ENCODE measurements at places on chromosomes 7 and 10.
A peak's percentile ranks its signal among the peaks of the same experiment; 100 is the strongest.

DNA sequence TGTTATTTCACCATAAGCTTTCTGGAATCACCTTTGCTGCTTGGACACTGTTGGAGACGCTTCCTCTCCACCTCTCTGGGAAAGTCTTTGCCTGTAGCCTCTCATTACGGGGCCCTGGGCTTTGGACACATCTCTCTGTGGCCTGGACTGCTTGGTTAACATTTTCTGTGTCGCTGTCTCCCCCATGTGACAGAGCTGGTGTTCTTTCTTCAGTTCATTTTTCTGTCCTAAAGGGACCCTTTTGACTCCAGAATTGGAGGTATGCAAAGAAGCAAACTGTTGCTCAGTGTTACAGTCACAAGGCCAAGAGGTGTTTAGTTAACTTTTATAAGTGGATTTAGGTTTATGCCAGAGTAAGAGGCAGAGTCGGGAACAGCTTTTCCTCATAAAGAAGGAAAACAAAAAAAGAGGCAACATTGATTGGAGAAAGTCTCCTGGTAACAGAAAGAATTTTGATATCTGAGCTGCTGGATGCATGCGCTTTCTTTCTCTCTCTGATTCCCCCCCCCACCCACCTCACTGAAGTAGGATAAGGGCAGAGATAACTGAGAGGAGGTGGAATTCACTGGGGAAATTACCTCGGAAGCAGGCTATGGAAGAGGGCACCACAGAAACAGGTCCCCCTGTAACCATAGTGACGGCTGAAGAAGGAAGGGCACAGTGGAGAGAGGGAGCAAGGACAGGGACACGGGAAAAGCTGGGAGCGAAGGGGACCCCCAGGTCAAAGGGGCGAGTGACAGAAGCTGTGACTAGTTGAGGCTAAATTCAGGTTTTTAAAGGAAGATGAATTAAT, 57.8 kb downstream of the LGI1 start:
- DNase-seq = no peak

GRCh38 chr10:27658788-27659187, 86.8 kb downstream of the MKX start:
- DNase-seq = no peak

DNA sequence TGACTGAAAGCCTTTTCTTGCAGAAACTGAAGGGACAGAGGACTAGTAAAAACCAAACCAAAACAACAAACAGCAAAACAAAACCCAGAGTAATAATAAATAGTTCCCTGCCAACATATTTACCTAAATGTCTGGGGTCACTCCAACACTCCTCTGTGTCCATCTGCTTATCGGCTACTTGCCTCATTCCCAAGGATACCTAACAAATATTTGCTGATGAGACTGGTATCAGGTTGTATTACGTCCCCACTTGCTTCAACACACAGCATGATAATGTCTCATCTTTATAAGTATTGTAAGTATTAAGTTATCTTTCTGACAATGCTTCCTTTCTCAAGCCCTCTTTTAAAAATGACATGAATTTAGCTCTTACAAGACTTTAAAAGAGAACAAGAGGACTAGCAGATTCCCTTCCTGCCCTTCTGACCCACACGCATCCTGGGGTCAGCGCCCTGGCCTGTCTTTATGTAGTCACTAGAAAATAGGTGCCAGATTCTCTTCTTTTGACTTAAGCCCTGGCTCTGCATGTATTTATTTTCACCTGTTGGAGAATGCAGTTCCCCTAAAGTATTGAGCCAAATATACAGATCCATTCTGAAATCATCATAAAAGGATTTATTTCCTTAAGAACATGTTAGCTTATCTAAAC, 110.2 kb downstream of the SEM1 start:
- no peak for DNase-seq

GRCh38 chr10:119652361-119652730, 1.2 kb downstream of the BAG3 start:
- DNase-seq = no peak

- no peak for DNase-seq
These were observed 195.1 kb upstream of the WDR11 start for GRCh38 chr10:120656107-120656506.

GRCh38 chr7:100087055-100087750, 1.6 kb upstream of the COPS6 start:
- DNase-seq = no peak

GRCh38 chr10:28177944-28178637, 124.8 kb downstream of the MPP7 start:
- peak; percentile 16 for DNase-seq

- DNase-seq = no peak
These were observed 42.8 kb downstream of the MYL10 start for GRCh38 chr7:101586078-101586905.

- no peak for DNase-seq
These were observed 23.1 kb upstream of the NCAPG2 start for GRCh38 chr7:158727690-158728089.

DNA sequence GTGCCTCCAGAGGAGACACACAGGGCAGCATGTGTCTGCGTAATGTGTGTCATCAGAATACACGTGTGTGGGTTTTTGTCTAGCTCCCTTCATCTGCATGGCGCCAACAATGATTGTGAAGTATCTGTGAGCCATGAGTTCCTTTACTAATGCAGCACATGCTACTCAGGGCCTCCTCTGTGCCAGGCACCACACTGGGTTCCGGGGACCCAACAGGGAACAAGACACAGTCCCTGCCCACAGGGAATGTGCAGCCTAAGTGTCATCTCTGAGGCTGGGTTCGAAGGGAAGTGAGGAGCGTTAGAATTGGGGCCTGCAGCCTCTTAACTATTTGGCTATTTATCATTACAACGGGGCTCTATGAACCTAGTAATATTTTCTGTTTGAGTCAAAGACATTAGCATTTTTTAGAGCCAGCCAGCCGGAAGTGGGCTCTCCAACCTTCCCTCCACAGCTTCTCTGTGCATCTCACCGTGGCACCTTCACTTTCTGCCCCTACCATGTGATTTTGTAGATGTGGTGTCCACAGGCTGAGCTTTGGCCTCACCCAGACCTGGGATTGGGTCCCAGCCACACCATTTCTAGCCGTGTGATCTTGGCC, 43.9 kb upstream of the SRGN start:
- DNase-seq = peak; percentile 36

- DNase-seq = no peak
These were observed 9.5 kb upstream of the RBM20 start for GRCh38 chr10:110634527-110635209.

DNA sequence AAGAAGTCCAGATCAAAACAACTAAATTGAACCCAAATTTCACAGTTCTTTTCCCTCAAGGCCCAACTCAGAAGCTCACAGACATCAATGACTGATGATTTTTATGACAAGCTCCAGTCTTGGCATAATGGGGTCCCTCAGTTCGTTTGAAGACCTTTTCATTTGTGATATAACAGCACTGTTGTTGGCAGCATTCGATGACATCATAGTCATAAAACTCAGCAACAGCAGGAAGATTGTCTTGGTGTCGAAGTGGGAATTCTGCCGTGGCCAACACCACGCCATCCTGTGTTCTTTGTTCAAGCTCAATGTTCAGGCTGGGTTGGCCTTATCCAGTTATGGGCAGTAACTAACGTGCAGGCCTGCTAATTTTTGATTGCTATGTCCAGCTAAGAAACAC, 261.7 kb downstream of the C7orf25 start:
- no peak for DNase-seq

- no peak for DNase-seq
These were observed 251.0 kb downstream of the NSUN6 start for GRCh38 chr10:18400201-18400905.

GRCh38 chr10:79981450-79982361, 32.8 kb upstream of the SFTPD start:
- peak; percentile 46 for DNase-seq

GRCh38 chr7:69610374-69611084, 12.3 kb downstream of the AUTS2 start:
- DNase-seq = no peak

GRCh38 chr7:29956487-29956836, 33.1 kb downstream of the SCRN1 start:
- no peak for DNase-seq

GRCh38 chr7:36795451-36796021, 71.2 kb upstream of the AOAH start:
- DNase-seq = no peak

DNA sequence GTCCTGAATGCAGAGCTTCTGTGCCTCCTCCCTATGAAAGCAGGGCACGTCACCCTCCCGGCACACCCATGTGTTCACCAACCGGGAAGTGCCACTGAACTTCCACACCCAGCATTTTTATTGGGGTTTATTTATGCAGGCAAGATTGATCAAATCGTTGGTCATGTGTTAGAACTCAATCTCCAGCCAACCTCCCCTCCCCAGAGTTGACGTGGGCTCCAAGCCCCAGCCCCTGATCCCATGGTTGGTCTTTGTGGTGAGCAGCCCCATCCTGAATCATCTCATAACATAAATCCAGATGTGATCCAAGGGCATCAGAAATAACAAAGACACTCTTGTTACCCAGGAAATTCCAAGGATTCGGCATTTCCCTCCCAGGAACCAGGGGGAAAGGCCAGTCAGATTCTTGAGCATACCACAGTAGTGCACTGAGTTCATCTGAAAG, 151.2 kb downstream of the TPST1 start:
- DNase-seq = no peak

DNA sequence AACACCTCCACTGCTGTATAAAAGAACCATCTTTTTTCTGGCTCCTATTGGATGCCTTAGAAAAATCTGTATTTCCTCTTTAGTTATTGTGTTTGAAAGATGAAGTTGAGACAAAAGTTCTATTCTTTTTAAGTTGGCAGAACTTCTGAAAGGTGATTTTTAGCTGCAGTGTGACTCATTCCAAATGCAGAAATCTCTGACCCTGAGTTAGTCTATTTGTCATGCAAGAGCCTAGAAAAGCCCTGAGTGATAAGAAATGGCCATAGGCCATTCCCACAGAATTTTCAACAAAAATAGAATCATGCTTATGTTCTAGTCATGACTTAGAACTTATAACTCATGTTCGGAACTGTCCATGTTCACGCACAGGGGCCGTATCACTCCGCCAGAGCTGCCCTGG, 89.1 kb downstream of the EGFR start:
- no peak for DNase-seq

GRCh38 chr10:114767101-114767985, 54.2 kb upstream of the FHIP2A start:
- DNase-seq = peak; percentile 19

- no peak for DNase-seq
These were observed 14.9 kb upstream of the CPA5 start for GRCh38 chr7:130329681-130330080.

- no peak for DNase-seq
These were observed 116.9 kb downstream of the CDCA7L start for GRCh38 chr7:21828841-21829240.

GRCh38 chr7:128874140-128875031, 11.7 kb downstream of the ATP6V1F start:
- DNase-seq = no peak

DNA sequence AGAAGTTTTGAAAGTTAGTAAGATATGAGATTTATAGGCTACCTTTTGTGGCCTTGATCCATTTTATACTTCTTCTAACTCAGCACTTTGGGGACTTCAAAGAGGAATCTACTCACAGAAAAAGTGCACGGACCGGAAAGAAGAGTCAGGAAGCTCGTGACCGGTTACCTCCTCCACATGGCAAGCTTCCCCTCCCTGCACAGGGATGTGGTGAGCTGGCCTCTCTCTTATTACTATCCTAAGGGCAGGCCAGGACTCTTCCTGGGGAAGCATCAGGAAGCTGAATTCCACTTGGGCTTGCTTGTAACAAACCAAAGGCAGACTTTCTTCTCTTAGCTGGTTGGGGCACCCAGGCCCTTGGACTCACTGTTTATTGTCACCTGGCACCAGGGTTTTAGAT, 170.8 kb upstream of the GLI3 start:
- DNase-seq = no peak

DNA sequence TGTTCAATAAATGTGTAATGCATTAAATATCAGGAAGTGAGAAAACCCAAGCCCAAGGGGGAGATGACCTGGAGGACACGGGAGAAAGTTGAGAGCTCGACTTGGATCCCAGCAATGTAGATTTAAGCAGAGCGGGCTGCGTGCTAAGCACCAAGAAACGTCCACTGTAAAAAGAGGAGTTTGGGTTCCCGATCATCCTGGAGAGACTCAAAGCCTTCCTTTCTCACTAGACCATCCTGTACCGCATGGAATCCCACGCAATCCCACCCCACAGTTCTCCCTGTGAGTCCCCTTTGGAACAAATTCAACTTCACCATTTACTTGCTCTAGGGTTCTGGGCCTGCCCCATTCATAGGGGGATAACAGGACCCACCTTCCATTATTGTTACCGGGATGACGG, 2.4 kb downstream of the TRPV6 start:
- no peak for DNase-seq

- DNase-seq = no peak
These were observed 42.0 kb downstream of the COL1A2 start for GRCh38 chr7:94436700-94437099.

- DNase-seq = no peak
These were observed 60.0 kb downstream of the PLXNA4 start for GRCh38 chr7:132516042-132516840.

DNA sequence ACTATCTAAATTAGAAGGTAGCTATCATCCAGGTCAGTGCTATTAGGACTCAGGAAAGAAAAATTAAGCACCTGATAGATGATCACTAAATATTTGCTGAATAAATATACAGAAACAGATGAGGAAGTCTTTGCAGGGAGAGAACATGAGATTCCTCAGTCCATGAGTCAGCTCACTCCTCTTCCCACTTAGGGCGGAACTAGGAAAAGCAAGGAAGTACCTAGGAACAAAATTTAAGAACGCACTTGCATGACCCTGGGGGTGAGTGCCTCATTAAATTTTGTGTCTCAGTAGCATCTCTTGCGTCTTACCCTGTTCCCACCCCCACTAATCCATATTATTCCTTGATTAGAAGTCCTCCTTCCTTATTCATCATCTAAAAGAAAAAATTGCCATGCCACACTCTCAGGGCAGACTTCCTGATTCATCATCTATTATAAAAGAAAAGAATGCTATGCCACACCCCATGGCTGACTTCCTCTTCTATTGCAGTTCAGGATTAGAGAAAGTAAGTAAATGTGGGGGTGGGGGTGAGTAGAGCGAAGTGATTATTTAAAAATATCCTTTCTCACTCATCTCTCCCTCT, 208.8 kb downstream of the THSD7A start:
- DNase-seq = no peak

- no peak for DNase-seq
These were observed 15.3 kb upstream of the ADD3 start for GRCh38 chr10:109992485-109992884.

DNA sequence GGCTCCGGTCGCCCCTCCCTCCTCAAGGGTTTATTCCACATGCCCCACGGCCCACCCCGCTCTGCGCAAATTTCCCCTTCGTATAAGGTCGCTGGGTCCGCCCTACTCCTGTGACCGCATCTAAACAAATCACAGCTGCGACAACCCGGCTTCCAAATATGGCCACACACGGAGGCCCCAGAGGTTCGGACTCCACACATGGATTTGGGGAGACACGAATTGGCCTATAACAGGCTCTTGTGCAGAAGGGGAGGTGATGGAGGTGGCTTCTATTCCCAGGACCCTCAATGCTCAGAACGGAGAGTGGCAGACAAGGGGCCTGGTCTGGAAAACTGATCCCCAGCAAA, 90.1 kb downstream of the FOXL3 start:
- DNase-seq = no peak

Measured in activated CD4-positive, alpha-beta T cell treated with anti-CD3 and anti-CD28 coated beads, Interleukin-2, amount 50 U/mL, for 48 hours (primary cell).